ENCODE measurements at places on chromosomes 11 and 22.

DNA sequence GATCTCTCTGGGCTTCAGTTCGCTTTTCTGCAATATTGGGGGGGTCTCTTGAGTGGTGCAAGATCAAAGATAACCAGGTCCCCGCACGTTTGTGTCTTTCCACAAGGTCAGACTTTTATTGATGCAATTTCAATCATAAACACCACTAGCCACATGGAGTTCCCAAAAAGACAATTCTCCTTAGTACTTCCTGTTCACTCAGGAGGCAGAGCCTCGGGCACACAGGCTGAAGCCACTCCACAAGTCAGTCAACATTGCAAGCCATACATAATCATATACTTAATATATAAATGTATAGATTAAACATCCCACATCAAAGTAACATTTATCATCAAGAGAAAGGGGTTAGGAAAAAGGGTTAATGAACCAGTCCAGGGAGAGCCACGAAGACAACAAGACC, 12.0 kb downstream of the ST14 start:
- DNase-seq = no peak

DNA sequence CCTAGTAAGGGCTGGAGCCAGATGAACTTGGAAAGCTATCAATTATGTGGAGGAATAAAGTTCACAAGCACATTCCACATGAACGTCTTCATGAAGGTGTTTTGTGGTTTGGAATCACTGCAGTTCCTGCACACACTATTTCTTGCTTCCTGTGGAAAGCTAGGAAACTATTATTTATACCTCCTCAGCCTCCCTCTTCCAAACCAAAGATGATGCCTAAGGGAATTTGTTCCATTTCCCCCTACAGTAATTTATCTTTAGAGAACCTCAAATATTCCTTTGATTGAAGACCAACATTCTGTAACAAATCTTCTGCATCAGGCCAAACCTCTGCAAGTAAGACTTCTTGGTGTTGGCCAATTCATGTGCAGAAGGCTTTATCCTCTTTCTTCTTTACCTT, 115.8 kb upstream of the ARHGAP20 start:
- no peak for DNase-seq

GRCh38 chr11:128500493-128500892, 86.9 kb downstream of the ETS1 start:
- no peak for DNase-seq

DNA sequence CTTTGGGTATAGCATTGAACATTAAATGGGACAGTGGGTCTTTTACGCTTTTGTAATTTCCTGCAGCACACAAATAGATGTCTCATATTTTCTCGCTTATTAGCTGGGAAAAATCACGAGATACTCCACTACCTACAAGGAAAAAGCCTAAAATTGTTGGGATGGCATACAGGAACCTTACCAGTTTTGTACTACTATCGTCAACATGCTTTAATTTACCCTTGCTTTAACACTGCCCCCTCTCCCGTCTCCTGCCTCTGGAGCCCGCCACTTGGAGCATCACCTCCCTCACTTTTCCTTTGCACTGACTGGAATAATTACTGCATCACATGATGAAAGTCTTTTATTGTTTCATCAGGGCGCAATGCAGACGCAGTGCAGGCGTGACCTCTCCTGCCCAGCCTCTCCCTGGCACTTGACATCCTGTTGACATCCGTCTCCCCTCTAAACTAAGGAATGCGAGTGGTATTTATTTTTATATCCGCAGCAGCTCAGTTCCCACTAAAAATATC, 1.0 kb upstream of the FNBP4 start:
- DNase-seq = peak; percentile 96

DNA sequence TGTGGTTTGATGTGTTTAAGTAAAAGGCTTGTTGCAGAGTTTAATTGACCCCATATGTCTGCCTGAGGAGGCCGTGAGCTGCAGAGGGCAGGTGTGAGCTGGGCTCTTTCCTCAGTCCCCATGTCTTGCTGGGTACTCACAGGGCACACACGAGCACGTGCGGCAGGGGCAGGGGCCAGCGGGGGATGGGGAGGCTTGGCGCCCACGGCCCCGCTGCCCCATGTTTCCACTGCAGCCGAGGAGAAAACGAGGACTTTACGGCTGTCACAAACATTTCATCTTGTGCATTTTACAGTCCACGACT, 24.7 kb upstream of the CCDC188 start:
- no peak for DNase-seq
